ENCODE measurements at places on chromosomes 5 and 9.

GRCh38 chr5:133610489-133611356 is 1.6 kb downstream of the FSTL4 start:
- DNase-seq = peak; percentile 23

- DNase-seq = no peak
These were observed 9.4 kb downstream of the CD180 start for GRCh38 chr5:67187006-67187715.

DNA sequence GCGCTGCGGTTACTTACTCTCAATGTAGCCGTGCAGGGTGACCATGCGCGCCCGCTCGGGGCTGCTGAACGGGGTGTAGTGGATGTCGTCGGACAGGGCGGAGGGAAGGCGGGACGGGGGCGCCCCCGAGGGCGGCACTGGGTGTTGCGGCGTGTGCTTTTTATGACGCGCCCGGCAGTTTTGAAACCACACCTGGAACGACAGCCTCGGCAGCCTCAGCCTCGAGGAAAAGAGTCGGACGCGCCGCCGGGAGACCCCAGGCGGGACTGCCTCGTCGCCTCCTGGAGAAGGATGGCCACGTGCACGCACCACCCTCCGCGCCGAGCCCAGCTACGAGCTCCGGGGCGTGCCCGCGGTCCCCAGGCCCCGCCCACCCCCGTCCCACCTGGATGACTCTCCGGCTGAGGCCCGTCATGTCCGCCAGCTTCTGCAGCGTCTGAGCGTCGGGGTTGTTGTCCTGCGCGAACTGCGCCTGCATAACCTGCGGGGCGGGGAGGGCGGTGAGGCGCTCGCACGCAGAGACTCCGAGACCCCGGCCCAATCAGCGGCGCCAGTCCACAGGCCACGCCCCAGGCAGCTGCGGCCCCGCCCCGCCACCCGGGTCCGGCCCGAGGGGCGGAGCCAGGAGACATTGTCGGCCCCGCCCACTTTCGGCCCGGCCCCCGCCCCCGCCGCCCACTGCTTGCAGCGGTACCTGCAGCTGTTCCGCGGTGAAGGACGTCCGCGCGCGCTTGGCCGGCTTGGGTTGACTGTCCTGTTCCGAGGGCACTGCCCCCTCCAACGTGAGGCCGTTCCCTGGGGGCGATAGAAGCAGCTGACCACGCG is 15.0 kb downstream of the LHX6 start:
- DNase-seq = peak; percentile 58

- no peak for DNase-seq
These were observed 46.4 kb upstream of the SLC44A1 start for GRCh38 chr9:105198023-105198422.

DNA sequence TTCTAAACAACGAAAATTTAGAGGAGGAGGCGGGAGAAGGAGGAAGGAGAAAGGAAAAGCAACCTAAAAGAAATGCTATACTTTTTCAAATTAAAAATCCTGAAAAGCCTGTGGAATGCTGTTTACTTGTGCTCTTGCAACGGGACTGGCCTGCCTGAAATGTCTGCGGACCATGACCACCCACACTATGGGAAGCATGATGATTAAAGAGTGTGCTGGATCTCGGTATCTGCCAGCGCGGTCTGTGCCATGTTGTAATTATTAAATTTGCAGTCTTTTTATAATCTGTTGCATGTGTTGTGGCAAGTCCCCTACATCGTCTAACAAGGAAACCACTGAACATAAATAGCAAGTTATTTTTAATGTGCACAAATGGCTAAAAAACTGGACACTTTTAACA is 111.4 kb downstream of the FANCC start:
- DNase-seq = no peak

DNA sequence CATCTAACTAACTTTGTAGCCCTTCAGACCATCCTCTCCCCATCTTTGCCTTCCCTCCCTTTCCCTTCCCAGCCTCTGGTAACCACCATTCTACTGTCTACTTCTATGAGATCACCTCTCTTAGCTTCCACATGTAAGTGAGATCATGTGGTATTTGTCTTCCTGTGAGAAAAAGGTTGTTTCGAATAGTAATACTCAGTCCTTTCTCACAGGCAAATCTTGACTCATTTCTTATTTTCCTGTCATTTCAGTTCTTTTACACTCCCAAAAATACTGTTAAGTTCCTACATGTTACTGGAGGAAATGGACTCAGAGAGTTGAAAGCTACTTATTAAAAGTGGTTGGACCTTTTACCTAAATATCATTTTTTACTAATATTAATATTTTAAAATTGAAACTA is 82.1 kb downstream of the SLF1 start:
- peak; percentile 32 for DNase-seq

DNA sequence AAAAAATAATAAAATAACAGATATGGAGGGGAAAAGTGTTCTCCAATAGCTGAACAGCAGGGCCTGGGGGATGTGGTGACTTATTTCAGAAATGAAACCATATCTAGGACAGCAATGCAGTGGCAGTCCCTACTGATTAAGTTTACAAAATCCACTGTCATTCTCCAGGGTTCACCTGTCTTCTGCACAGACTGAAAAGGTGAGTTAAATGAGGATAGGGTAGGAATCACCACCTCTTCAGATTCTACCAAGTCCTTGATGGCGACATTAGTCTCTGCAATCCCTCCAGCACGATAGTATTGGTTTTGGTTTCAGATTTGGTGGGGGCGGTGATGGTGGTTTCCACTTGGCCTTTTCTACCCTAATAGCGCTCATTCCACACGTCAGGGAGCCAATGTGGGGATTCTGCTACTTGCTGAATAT is 32.3 kb upstream of the NPM1 start:
- no peak for DNase-seq

DNA sequence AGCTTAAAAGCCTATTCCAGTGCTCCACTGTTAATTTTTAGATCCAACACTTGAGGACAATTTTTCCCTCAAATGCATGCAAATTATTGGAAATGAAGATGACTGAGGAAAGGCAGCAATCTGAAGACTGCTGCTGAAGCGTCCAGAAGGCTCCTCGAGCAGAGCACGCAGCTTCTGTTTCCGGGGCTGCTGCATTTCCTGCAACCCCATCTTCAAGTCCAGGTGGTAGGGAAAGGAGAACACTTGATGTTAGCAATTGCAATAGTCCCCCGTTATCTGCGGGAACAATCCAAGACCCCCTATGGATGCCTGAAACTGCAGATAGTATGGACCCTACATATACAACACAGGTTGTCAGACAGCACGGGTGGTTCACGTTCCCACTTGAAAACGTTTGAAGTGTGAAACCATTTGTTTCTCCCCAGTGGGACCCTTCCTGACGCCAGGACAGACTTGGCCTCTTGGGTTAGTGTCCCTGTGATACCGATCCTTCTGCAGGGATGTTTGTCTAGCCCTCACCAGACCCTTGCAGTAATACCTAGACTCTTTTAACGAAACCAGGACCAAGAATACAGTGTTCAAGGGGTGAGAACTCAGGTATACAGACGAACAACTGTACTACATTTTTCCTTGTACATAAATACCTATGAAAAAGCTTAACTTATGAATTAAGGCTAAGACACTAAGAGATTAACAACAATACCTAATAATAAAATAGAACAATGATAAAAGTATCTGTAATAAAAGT is 152.3 kb downstream of the HSD17B3 start:
- no peak for DNase-seq

GRCh38 chr9:111805830-111806241 is 11.1 kb upstream of the SHOC1 start:
- DNase-seq = peak; percentile 79

- DNase-seq = no peak
These were observed 456.5 kb upstream of the ZNF608 start for GRCh38 chr5:125202871-125203438.

- DNase-seq = no peak
These were observed 37.8 kb downstream of the EXOSC2 start for GRCh38 chr9:130731355-130731754.

DNA sequence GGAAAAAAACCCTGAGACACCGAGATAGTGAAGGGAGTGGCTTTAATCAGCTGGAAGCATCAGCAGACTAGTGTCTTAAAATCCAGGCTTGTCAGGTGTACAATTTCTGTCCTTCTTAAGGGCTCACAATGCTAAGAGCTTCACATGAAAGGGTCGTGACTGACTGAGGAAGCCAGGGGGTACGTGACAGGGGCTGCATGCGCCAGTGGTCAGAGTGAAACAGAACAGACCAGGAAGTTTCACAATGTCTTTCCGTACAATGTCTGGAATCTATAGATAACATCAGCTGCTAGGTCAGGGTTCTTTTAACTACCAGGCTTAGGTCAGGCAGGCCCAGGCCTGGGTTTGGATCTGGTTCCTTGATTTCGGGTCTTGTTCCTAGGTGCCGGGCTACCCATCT is 253.0 kb downstream of the CDH10 start:
- DNase-seq = no peak

DNA sequence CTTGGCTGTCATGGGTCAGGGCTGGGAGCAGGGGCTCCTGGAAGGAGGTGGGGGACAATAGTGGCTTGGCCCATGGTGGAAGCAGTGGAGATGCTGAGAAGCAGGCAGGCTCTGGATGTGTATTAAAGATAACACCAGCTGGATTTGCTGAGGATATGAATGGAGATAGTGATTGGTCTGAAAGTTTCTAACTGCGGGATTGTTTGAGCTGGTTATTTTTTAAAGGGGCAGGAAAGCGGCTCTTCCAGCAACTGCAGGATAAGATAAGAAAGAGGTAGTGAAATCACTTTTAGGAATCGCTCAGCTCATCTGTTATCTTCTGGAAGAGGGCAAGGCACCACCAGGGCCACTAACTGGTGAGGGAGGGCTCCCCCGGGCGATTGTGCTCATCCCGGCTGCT is 125.5 kb downstream of the TENT4A start:
- no peak for DNase-seq

DNA sequence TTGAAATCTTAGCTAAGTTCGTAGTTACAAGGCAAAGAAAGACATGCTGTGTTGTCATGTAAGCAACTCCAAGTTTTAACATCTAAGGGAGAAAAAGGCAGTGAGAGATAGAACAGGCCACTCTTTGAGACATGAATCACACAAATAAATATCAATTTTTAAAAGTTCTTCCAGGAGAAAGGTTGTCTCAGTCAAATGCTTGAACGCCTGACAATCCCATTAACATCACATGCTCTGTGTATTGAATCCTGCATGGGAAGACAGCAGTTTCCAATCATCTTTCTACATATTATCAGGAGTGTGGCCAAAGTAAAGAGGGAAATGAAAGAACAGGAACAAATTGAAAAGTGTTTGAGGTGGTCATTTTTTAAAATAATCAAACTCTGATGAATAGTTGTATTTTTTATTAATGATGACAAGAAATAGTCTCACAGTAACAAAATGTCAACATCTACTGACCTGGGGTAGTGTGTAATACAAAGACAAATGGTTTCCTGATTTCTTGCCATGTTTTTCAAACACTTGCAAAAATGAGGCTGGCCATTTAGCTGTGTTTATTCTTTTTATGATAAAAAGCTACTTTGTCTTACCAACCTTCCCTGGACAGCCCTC is 6.4 kb upstream of the C6 start:
- DNase-seq = no peak

DNA sequence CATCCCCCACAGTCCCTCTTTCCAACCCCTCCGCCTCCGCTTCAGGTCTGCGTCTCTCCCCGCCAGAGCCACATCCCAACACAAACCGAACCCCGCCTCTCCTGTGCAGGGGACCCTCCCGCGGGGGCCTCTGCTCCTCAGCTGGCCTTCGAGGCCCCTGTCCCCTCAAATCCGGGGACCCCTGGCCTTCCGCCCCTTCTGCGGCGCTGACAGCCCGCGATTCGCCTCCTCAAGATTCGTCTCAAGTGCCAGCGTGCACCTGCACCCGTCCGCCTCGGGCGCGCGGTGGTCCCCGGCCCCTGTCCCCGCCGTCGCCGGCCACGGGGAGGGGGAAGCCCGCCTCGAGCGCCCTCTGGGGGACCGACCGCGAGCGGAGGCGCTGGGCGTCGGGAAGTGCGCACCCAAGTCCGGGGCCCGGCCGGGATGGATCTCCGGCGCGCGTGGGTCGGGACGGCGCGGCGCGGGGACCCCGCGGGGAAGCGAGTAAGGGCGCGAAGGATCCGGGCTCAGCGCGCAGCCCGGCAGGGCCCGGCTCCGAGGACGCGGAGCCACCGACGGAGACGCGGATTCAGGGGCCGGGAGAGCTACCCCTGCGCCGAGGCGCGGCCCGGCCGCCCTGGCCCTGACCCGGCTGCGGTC is 623 bp downstream of the FLT4 start:
- no peak for DNase-seq

DNA sequence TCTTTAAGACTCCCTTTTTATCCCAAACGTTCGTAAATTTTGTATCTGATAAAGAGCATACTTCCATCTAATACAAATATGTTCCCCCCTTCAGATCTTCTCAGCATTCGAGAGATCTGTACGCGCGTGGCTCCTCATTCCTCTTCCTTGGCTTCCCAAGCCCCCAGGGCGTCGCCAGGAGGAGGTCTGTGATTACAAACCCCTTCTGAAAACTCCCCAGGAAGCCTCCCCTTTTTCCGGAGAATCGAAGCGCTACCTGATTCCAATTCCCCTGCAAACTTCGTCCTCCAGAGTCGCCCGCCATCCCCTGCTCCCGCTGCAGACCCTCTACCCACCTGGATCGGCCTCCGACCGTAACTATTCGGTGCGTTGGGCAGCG is 19.9 kb downstream of the CDKN2A start:
- no peak for DNase-seq

GRCh38 chr5:180071531-180072255 is at the start of gene RNF130:
RNF130 (minus strand) TSS chr5:180071759; CDS start chr5:180071702, 57 bp downstream.
- DNase-seq = peak; percentile 86

GRCh38 chr5:153080940-153081339 is 409.5 kb upstream of the GRIA1 start:
- no peak for DNase-seq

GRCh38 chr9:99660191-99660636 is 161.5 kb upstream of the NR4A3 start:
- no peak for DNase-seq

DNA sequence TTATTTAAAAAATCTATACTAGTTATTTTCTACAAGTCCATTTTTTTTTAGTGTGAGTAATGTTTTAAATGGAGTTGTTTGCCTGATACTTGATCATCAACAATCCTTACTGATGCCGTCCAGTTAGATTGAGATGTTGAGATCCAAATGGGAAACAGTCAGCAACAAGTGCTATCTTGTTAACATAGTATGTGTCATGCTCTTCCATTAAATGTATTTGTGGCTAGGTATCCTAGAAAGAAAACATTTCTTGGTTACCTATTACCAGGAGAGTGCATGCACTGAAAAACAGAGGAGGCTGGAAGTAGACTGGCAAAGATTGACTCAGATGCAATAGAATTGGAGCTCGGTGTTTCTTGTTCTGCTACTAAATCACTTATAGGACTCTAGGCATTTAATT is 123.4 kb upstream of the MAN2A1 start:
- DNase-seq = no peak

All from HT1080 (cell line).